GOT3 (cell line): ENCODE measurements at places on chromosomes 5 and 9.

- no peak for DNase-seq
These were observed 833 bp downstream of the GAS1 start for GRCh38 chr9:86946201-86947145.

DNA sequence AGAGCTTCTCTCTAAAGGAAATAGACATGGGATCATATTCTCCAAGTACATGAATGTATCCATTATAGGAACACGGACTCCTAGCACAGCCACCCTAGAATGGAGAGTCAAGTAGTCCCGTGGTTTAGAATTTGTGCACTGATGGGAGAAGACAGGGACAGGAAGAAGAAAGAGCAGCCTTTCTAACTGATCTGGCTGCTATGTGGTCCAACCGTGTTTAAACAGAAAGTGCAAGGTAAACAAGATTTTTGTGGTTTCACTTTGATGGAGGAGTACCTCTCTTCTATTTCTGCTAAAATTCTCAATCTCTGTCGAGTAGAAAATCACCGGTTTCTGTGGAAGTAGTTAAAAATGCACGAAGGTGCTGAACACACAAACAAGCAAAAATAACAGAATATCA is 171.3 kb downstream of the ST8SIA4 start:
- no peak for DNase-seq

DNA sequence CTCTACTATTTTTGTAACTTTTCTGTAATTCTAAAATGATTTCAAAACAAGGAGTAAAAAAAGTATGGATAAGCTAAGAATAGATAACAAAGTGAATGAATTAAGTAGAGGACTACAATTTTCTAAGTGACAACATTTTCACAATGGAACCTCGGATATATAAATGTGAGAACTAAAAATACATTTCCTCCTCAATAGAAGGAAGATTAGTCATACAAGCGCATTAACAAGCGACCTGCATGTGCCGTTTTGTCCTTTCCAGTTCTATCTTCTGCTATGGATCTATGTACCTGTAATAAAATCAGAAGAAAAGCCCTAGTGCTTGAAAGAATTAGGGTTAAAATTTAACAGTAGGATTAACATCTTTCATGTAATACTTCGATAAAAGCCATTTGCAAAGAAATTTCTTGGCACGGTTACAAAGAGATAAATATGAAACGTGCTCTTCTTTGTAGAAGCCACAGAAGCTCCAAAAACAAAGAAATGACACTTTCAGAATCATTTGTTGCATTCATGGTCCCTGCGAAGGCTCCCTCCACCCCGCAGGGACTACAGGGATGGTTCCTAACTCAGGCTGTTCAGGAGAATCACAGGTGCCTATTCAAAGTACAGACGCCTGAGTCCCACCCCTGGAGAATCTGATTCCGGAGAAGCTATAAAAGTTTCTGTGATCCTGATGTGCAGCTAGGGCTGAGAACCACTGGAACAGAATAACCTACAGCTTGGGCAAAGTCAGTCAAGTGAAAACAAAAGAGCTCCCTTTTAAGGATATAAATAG is 216.6 kb upstream of the EFNA5 start:
- DNase-seq: no peak

DNA sequence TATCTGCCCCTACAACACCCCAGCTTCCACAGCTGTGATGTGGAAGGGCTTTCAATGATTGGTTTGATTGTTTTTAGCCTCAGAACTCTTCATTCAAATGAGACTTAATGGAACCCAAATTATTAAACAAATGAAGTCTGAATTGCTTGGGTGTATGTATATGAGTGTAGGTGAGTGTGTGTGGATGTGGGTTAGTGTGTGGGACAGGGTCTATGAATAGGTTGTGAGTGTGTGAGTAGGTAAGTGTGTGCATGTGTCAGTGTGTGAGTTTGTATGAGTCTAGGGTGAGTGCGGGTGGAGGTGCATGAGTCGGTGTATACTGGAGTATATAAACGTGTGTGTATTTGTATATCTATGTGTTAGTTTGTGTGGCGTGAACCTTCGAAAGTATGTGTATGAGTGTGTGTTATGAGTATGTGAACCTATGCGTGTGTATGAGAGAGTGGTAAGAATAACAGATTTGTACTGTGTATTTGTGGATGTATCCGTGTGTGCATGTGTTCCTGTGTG is 26.9 kb downstream of the COL15A1 start:
- DNase-seq: no peak

DNA sequence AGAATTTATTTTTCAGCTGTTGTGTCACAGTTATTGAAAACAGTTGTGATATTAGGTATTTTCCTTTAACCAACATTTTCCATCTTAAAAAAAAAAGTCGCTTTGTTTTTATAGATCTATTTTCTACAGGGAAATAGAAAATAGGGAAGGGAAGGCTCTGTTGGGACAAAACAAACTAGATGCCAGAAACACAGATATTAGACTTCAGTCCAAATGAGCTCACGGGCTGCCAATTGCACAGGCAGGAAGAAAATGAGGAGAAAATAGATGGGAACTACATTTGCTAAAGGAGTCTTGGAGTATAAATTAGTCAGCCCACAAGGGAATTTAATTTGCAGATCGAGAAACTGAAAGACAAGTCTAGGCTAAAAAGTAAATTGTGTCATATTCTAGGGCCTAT is 21.4 kb upstream of the ISOC1 start:
- DNase-seq: no peak

DNA sequence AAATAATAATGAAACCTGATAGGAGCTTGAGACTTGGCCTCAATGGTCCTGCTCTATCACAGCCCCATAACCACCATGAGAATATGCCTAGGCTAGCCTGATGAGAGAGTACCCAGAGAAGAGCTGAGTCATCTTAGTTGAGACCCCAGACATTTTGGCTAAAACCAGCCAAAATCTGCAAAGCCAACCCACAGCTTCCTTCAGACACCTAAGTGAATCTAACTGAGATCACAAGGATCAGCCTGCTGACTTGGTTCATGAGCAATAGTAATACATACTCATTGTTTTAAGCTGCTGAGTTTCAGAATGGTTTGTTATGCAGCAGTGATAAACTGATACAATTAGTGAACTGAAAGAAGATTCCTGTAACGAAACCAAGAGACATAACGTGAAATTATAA is 473.7 kb upstream of the PTGER4 start:
- DNase-seq: no peak

DNA sequence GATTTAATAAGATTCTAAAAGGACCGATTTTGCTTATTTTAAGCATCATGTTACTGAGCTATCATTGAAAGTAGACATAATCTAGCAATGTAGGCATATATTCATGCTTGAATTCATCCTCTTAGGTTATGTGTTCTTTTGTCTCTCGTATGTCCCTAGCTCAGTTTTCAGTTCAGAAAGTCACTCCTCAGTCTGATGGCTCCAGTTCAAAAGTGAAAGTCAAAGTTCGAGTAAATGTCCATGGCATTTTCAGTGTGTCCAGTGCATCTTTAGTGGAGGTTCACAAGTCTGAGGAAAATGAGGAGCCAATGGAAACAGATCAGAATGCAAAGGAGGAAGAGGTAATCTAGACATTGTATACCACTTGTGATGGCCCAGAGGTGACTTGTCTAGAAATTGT is 39.2 kb downstream of the HSPA4 start:
- DNase-seq: no peak

DNA sequence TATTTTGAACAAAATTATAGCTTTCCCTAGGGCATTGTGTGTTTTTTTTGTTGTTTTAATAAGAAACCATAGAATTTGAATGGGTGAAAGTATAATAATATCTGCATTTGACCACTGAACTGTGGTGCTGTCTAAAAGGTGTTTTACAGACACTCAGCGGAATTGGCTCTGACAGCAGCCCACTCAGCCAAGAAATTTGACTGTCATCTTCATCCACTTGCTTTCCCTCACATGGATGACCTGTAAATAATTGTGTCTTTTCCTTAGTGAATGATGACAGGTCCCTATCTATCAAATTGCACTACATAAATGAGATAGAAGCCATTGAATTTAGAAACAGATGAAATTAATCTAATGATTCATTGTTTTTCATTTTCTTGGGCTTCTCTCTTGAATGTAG is 150.0 kb downstream of the PAM start:
- no peak for DNase-seq
